WTC11 (cell line): ENCODE measurements at places on chromosomes 11 and 22.

- no peak for DNase-seq
Observed at GRCh38 chr11:95155385-95155784, 65.7 kb downstream of the ENDOD1 start.

GRCh38 chr11:104764710-104765045 lies 133.6 kb downstream of the CASP12 start:
- no peak for DNase-seq

- no peak for DNase-seq
Observed at GRCh38 chr11:35211952-35212351, 73.0 kb downstream of the CD44 start.

GRCh38 chr11:35683728-35684339 lies 21.3 kb downstream of the TRIM44 start:
- DNase-seq, result no peak

DNA sequence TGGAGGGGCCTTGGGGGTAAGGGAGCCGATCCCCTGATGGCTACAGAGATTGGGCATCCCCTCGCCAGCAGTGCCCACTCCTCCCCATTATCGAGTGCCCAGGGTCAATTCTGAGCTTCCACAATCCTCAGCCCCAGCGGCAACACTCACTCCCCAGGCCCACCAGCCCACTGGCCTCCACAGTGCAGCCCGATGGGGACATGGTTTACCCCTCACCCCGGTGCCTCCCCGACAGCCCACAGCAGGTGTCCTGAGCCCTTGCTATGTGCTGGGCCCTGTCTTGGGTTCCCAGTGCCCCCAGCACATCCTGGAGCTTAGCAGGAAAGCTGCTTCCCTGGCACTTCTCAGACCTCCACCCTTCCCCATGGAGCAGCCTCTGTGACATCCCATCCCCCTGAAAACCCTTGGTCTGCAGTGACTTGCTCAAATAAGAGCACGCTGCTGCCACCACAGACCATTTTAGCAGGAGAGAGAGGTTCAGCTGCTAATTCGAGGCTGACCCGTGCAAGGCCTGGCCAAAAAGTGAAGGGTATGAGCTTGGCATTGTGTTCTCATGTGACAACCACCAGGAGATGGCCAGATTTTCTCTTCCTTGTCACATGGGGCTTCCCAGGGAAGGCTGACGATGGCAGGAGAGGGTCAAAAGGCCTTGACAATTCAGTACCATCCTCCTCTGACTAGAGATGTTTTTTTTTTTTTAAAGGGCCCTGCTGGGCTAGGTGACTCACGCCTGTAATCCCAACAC lies 23.6 kb downstream of the KCNJ4 start:
- no peak for DNase-seq

- DNase-seq, result no peak
Observed at GRCh38 chr11:128598096-128598495, 10.7 kb upstream of the ETS1 start.
